Activated T-helper 17 cell treated with anti-CD3 and anti-CD28 coated beads, Interleukin-2, amount 50 U/mL, for 72 hours (primary cell): ENCODE measurements at places on chromosomes 12 and 14. TPM values are rescaled to one million over a fixed set of nuclear protein-coding genes. Genes with fewer than 3 reads are reported as not detected.

Gene NTS
- not detected for total RNA-seq

Gene RHOF
- total RNA-seq, result 103 TPM

Gene SNAPC1
- 13.6 TPM for total RNA-seq

Gene FAM90A1
- 0.24 TPM for total RNA-seq

Gene RNASE1
- 0.56 TPM for total RNA-seq

Gene VRTN
- not detected for total RNA-seq

Gene GXYLT1
- 11.5 TPM for total RNA-seq

Gene TSPAN8
- total RNA-seq, result not detected

Gene KRT73
- total RNA-seq, result not detected

Gene CNTN1
- not detected for total RNA-seq

Gene OR11H7
- not detected for total RNA-seq

Gene SLC6A12
- not detected for total RNA-seq

Gene YEATS4
- total RNA-seq, result 28.4 TPM

Gene OASL
- total RNA-seq, result 5.2 TPM

Gene CCDC63
- total RNA-seq, result not detected

Gene GZMB
- total RNA-seq, result 1,048 TPM

Gene ZFYVE26
- 19.6 TPM for total RNA-seq

Gene SDR9C7
- total RNA-seq, result not detected

Gene IAPP
- total RNA-seq, result not detected

Gene CDH24
- 0.48 TPM for total RNA-seq

Gene ZNF385A
- 0.48 TPM for total RNA-seq

Gene PTPRQ
- not detected for total RNA-seq

Gene BAG5
- total RNA-seq, result 21.0 TPM

Gene SDS
- total RNA-seq, result not detected

Gene CLEC4E
- total RNA-seq, result not detected

Gene MLXIP
- total RNA-seq, result 28.9 TPM

Gene ATG2B
- 20.5 TPM for total RNA-seq

Gene GNG2
- 132 TPM for total RNA-seq

Gene SIX4
- total RNA-seq, result not detected

Gene CISTR
- not detected for total RNA-seq

Gene PEX5
- total RNA-seq, result 21.4 TPM

Gene TSHR
- not detected for total RNA-seq

Gene COX8C
- total RNA-seq, result not detected

Gene MGP
- not detected for total RNA-seq

Gene TOMM20L
- not detected for total RNA-seq

Gene ACSM4
- total RNA-seq, result not detected

Gene MRPS35
- 33.9 TPM for total RNA-seq

Gene AQP6
- not detected for total RNA-seq

Gene ARHGAP9
- 131 TPM for total RNA-seq

Gene GNB3
- not detected for total RNA-seq

Gene SLC6A15
- 0.78 TPM for total RNA-seq

Gene OXA1L
- total RNA-seq, result 152 TPM

Gene GPR84
- total RNA-seq, result 0.24 TPM

Gene IL31
- total RNA-seq, result not detected

Gene NKX2-8
- not detected for total RNA-seq

Gene KITLG
- total RNA-seq, result 0.05 TPM

Gene CEP170B
- 5.2 TPM for total RNA-seq

Gene TMEM253
- total RNA-seq, result not detected

Gene LEMD3
- 21.1 TPM for total RNA-seq

Gene PPP1R36
- total RNA-seq, result not detected

Gene MYF6
- total RNA-seq, result not detected
